AG09319 (cell line): ENCODE measurements at places on chromosomes 12 and 14.

DNA sequence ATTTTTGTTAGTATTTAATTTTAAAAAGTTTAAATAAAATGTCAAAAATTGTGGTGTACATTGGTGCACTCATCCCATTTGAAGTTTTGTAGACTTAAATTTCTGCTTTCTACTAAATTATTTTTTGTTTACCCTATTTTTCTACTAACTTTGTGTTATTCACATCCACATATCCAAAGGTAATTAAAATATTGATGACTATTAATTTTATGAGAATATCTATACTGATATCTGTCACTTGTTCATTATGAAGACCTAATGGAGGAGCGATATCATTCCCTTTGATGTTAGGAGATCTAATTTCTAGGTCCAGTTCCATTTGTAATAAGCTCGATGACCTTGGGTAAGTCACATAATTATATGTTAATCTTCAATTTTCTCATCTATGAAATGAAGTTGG is 325.7 kb upstream of the STXBP6 start:
- DNase-seq = no peak

DNA sequence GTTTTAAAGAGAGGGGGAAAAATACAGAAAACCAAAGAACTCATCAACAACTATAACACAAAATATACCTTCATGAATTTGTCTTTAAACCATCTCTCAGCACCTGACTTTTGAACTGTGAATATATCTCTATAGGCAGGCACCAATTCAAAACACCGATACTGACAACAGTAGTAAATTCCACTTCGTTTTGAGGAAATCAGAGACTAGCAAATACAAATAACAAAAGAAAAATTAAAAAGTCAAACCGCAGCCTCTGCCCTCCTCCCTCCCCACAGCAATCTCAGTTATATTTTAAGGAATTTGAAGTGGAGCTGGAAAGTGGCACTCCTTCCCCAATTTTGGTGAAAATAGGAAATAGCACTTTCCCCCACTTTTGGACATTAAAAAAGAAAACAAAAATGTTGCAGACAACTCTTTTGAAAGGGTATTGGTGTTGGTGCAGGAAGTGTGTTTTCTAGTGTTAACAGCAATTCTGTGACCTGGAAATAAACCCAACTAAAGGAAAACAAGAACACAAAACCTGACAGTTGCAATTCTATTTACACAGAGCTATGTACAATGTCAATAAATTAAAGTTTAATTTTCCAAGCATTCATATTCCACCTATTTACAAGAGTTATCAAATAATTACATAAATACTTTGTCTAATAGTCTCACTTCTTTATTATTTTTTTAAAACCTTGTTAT is 13.5 kb downstream of the TBX3 start:
- no peak for DNase-seq

- DNase-seq = no peak
Measured at GRCh38 chr14:63611078-63611477, 30.6 kb downstream of the WDR89 start.

DNA sequence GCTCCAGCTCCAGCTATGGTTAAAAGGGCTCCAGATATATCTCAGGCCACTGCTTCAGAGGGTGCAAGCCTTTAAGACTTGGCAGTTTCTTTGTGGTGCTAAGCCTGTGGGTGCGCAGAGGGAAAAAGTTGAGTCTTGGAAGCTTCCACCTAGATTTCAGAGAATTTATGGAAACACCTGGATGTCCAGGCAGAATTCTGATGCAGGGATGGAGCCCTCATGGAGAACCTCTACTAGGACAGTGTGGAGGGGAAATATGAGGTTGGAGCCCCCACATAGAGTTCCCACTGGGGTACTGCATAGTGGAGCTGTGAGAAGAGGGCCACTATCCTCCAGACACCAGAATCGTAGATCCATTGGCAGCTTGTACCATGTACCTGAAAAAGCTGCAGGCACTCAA is 69.9 kb downstream of the SDR9C7 start:
- no peak for DNase-seq

DNA sequence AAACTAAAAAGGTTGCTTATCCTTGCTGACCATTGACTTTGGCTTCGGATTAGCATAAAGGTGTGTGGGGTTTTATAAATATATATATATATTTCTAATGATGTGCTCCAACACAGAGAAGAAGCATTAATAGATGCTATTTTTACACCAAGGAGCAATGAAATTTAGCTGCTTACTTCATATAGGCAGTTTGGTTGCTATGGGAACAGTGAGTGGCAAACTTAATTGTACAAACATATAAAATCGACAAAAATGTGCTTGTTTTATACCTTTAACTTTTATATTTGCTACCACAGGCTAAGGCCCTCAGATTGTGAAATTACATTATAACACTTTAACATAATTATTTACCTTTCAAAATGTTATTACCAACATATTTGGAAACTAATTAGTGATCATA is 303.4 kb downstream of the SEC23A start:
- DNase-seq = no peak

- no peak for DNase-seq
Measured at GRCh38 chr12:125734137-125734536, 668.9 kb downstream of the AACS start.

GRCh38 chr12:32400866-32401265 is 1.5 kb downstream of the FGD4 start:
- no peak for DNase-seq

- peak; percentile 40 for DNase-seq
Measured at GRCh38 chr12:108722992-108723766, 8.1 kb downstream of the CORO1C start.

- no peak for DNase-seq
Measured at GRCh38 chr12:53676656-53677015, 753 bp upstream of the ATP5MC2 start.

DNA sequence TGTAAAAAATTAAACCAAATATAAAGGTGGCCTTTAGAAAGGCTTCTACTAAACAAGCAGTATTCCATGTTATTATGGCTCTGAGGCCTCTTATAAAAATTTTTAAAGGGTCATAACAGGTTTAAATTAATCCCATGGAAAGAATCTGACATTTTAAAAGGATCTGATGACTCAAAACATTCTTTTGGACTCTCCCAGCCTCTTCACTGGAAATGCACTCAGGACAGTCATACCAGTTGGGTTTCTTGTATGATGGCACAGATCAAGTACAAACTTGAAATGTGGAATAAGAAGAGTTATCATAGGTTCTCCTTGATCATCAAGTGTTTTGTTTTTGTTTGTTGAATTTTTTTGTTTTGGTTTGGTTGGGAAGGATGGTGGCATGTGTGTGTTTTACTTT is 50.8 kb downstream of the PPP2R5E start:
- DNase-seq = peak; percentile 29

- DNase-seq = no peak
Measured at GRCh38 chr14:65187421-65188049, 85.2 kb upstream of the MAX start.

- no peak for DNase-seq
Measured at GRCh38 chr14:93905623-93906022, 21.5 kb upstream of the FAM181A start.

GRCh38 chr14:59803052-59803540 is 67.5 kb downstream of the RTN1 start:
- no peak for DNase-seq

- DNase-seq = no peak
Measured at GRCh38 chr12:108182096-108182495, 53.0 kb downstream of the WSCD2 start.

DNA sequence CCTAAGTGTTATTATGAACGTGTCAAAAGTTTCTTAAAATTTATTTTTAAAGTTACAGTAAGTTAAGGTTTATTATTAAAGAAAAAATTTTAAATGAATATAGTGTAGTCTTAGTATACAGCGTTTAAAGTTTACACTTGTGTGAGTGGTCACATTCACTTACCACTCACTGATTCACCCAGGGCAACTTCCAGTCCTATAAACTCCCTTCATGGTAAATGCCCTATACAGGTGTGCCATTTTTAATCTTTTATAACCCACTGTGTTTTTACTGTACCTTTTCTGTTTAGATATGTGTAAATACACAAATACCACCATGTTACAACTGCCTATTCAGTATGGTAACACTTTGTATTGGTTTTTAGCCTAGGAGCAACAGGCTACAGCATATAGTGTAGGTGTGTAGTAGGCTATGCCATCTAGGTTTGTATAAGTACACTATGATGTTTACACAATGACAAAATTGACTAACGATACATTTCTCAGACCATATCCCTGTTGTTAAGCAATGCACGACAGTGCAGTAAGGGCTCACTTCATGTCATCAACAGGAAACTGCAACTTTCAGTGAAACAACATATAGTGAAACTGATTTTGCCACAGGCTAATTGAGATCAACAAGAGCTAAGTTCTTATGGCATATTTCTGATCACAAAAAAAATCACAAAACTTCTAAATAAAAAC is 112.0 kb upstream of the TMCC3 start:
- DNase-seq = no peak

DNA sequence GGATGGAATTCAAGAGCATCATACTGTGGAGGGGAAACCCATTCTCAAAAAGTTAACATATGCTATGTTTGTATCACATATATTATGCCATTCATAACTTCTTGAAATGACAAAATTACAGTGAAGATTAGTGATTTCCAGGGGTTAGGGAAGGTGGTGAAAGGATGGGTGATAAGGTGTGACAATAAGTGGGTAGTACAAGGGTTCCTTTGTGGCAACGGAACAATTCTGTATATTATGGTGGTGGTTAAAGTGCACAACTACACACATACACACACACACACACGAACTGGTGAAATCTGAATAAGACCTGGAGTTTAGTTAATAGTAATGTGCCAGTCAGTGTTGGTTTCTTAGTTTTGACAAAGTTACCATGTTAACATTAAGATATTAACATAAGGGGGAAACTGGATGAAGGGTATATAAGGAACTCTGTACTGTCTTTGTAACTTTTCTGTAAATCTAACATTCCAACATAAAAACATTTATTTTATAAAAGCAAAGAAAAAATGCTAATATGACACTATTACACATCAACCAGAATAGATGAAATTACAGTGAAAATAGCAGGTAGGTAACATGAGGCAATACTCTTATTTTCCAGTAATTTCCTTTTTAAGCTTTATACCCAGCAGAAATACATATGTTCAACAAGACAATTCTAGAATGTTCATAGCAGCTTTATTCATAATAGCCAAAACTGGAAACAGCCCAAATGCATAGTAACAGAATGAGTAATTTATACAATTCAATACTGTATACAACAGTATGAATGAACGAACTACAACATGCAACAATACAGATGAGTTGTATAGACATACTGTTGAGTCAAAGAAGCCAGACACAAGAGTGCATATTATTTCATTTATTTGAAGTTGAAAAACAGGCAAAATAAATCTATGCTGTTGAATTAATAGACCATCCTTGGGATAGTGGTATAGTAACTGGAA is 44.0 kb upstream of the OR5AU1 start:
- no peak for DNase-seq

DNA sequence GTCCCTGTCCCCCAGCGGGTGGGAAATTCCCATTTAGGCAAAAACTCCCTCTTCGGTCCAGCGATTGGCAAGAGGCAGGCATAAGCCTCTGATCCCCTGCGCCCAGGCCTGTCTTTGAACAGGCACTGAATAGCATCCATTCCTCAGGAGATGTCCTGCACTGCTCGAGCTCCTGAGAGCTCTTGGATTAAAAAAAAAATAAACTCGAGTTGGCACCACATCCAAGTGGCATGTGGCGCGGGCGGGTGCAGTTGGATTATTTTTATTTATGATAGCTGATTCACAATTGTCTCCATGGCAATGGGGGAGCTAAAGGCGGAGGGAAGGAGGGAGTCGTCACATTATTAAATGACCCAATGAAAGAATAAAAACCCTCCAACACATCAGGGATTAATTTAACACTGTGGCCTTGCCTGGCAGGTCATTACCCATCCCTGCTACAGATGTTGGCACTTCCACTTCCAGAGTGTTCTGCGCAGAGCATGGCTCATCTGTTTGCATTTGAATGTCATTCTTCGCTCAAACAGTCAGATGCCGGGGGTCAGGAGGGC is 207.2 kb downstream of the AACS start:
- no peak for DNase-seq

- no peak for DNase-seq
Measured at GRCh38 chr12:68374307-68374982, 42.3 kb upstream of the MDM1 start.

GRCh38 chr12:82593901-82594396 is 92.8 kb upstream of the TMTC2 start:
- no peak for DNase-seq

DNA sequence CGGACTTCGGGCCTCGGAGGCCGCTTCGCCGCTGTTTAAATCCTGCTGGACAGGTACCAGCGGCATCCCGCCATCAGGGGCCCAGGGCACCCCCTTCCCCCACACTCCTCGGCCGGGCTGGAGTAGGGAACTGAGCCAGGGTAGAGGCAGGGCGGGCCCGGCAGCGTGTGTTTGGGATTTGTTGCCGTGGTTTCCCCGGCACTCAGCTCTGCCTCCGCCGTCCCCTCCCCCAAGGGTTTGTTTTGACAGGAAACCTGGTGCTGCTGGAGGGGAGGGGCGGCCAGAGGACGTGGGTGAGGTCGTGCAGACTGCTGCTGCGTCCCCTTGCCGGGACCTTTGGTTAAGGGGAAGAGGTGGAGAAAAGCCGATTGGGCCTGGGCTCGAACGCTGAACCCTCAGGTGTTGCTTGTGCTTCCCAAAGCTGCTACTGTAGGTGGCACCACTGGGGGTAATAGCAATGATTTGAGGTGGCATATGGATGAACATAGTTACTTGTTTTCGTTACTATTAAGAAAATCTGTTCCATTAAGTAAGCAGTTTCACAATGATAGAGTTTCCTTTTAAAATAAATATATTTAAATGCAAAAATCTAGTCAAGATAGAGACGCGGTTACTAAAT is 778 bp downstream of the TCP11L2 start:
- DNase-seq = peak; percentile 66

- DNase-seq = no peak
Measured at GRCh38 chr12:2003676-2004112, 563 bp downstream of the DCP1B start.

GRCh38 chr12:129994634-129995033 is 90.8 kb upstream of the TMEM132D start:
- no peak for DNase-seq

DNA sequence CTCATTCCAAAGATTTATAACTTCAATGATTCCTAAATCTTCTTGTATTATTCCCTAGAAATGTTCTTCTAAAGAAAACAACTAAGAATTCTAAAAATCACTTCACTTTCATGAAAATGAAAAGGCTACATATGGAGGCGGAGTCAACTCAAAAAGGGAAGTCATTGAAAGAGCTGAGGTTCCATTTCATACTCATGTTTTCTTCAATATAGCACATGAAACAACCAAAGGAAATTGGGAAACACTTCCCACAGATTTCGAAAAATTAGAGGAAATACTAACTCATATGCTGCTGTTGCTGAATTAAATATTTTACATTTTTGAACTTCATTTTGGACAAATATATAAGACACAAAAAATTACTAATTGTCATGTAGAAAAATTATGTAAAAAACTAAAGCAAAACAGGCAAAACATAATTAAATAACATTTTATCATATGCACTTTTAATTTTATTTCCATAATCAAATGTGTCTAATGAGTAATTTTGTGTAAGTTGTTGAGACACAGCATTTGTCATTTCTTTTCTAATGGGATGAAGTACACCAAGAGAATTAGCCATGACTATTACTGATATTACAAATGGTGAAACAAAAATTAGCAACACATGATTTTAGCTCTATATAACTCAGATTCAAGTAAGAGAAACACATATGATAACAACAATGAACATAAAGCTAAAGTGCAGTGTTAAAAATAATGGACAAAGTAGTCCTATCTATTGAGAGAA is at the start of gene CD163:
Gene CD163, minus strand, starts transcription at position 92 of the 730 bp plus-strand sequence. Its CDS starts 87 bp downstream, at position 5.
- no peak for DNase-seq
